Mesangial cell (primary cell): ENCODE measurements at places on chromosomes 4 and X. TPM values are rescaled to one million over a fixed set of nuclear protein-coding genes. Genes with fewer than 3 reads are reported as not detected.

AMOT gene
- 8.1 and 18.4 TPM in 2 replicates for total RNA-seq

HSFX2 gene
- 0.25 TPM in 1 of 2 replicates, not detected in the other for total RNA-seq

FAM236B gene
- total RNA-seq, result not detected in 2 replicates

BEX5 gene
- total RNA-seq, result 0.16 and 0.51 TPM in 2 replicates

ANK2 gene
- total RNA-seq, result 13.9 and 24.0 TPM in 2 replicates

BCLAF3 gene
- 0.65 and 2.4 TPM in 2 replicates for total RNA-seq

NLRP2B gene
- not detected in 2 replicates for total RNA-seq

RAB41 gene
- total RNA-seq, result not detected in 2 replicates

CXCL11 gene
- total RNA-seq, result not detected in 2 replicates

GPR34 gene
- not detected in 2 replicates for total RNA-seq

TMEM150C gene
- total RNA-seq, result 1.1 and 3.8 TPM in 2 replicates

RHOXF1 gene
- total RNA-seq, result not detected in 2 replicates

UCHL1 gene
- 675 and 875 TPM in 2 replicates for total RNA-seq

ANAPC10 gene
- total RNA-seq, result 15.5 and 20.0 TPM in 2 replicates

OTUD5 gene
- total RNA-seq, result 34.7 and 47.8 TPM in 2 replicates

IDH3G gene
- total RNA-seq, result 91.7 and 93.4 TPM in 2 replicates

ZFYVE28 gene
- 2.8 and 8.5 TPM in 2 replicates for total RNA-seq

TCEAL7 gene
- 11.8 and 12.7 TPM in 2 replicates for total RNA-seq

PDGFRA gene
- 0.49 and 2.9 TPM in 2 replicates for total RNA-seq

RAB9B gene
- 0.16 and 0.51 TPM in 2 replicates for total RNA-seq

FAM184B gene
- not detected in 2 replicates for total RNA-seq

ATP2B3 gene
- under 0.01 TPM in 1 of 2 replicates, not detected in the other for total RNA-seq

CXCL8 gene
- 0.76 and 2.1 TPM in 2 replicates for total RNA-seq

ADRA2C gene
- total RNA-seq, result 0.13 TPM in 1 of 2 replicates, not detected in the other

PAGE4 gene
- not detected in 2 replicates for total RNA-seq

FATE1 gene
- total RNA-seq, result not detected in 2 replicates

PCDH10 gene
- 0.81 and 1.5 TPM in 2 replicates for total RNA-seq

PRRG3 gene
- not detected in 2 replicates for total RNA-seq

PLAC1 gene
- 0.89 TPM in 1 of 2 replicates, not detected in the other for total RNA-seq

KLHL34 gene
- total RNA-seq, result under 0.01 TPM in 1 of 2 replicates, not detected in the other

VSIG4 gene
- total RNA-seq, result not detected in 2 replicates

AMTN gene
- total RNA-seq, result not detected in 2 replicates

SLC35A2 gene
- total RNA-seq, result 26.7 and 34.0 TPM in 2 replicates

TASL gene
- not detected in 2 replicates for total RNA-seq

HSPA4L gene
- 2.3 and 4.1 TPM in 2 replicates for total RNA-seq

FAM114A1 gene
- 101 and 125 TPM in 2 replicates for total RNA-seq

XPNPEP2 gene
- total RNA-seq, result not detected in 2 replicates

RS1 gene
- not detected in 2 replicates for total RNA-seq

C4orf50 gene
- not detected in 2 replicates for total RNA-seq

XKRX gene
- total RNA-seq, result not detected in 2 replicates

RADX gene
- 0.65 and 0.76 TPM in 2 replicates for total RNA-seq

NAA11 gene
- not detected in 2 replicates for total RNA-seq

TNMD gene
- not detected in 2 replicates for total RNA-seq

SLC26A1 gene
- 0.16 and 0.51 TPM in 2 replicates for total RNA-seq

SLC10A4 gene
- total RNA-seq, result 0.25 TPM in 1 of 2 replicates, not detected in the other

LRCH2 gene
- 0.81 and 3.2 TPM in 2 replicates for total RNA-seq

S100G gene
- not detected in 2 replicates for total RNA-seq
